Fibroblast of upper back skin (primary cell): ENCODE measurements at places on chromosomes 2 and 18.

DNA sequence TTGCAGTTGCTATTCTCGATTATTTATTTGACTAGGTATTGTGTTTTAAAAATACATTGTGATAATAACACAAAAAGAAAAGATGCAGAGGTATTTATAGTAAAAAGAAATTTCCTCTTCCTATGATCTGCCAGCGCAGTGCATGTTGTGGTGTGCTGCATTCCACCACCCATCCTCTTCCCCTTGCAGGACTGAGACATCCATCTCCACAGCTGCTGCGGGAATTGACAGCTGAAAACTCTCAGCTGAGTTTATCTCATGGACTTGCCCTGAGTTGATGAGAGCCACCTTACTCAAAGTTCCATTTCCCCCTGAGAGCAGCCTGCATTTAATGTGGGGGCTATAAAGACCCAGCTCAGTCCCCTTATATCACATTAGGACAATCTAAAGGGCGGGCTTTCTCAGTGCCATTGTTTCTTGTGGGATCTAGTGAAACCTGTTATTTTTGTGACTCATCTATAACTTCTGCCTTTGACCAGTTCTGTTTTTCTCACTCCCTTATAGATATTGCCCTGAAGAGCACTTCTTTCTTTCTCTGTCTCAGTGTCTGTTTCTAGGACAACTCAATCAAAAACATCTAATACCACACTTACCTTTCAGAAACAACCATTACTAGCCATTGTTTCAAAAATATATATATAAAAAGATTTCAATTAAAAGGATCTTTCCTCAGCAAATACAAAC, 698.5 kb downstream of the NR4A2 start:
- no peak for DNase-seq

DNA sequence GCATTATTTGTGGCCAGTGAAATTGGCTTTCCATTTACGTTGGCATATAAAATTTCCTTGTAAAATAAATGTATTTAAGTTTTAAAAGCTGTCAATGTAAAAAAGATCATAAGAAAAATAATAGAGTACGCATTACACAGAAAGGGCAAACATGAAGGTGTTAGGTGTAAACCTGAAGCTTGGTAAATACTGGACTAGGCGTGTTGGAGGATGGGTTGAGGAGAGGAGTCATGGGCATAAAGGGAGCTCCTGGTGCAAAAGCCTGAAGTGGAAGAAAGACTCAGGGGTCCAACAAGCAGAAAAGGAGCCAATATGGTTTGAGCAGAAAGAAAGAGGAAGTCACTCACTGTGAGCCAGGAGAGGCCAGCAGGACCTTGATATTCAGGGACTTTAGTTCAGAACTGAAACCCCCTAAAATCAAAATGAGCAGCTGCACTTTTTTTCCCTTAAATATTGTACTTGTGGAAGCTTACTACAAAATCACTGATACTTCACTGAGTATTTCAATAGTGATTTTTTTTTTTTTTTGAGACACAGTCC, 24.4 kb downstream of the SP5 start:
- DNase-seq = no peak

- peak; percentile 76 for DNase-seq
Measured at GRCh38 chr2:54605836-54606235, 117.6 kb upstream of the EML6 start.

GRCh38 chr2:69269330-69269729, 117.7 kb downstream of the GFPT1 start:
- peak; percentile 35 for DNase-seq

DNA sequence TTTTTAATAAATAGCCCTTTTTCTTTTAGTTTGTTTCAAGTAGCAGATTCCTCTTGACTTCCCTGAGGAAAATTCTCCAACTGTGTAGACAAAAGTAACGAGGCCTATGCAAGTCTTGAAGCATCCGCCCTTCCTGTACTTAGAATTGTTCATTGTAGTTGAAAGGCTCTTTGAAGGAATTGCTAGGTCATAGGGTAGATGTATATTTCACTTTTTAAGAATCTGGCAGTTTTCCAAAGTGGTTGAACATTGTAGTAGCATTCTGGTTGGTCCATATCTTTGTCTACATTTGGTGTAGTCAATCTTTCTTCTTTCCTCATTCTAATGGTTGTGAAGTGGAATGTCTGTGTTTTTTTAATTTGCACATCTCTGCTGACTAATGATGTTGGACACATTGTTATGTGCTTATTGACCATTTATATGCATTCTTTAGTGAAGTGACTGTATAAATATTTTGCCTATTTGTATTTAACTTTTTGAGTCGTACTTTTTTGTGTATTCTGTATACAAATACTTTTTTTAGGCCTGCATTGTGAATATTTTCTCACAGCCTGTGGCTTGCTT, 5.6 kb upstream of the SERPINB11 start:
- peak; percentile 50 for DNase-seq

- peak; percentile 66 for DNase-seq
Measured at GRCh38 chr2:193837111-193837738, 1642.5 kb upstream of the TMEFF2 start.

DNA sequence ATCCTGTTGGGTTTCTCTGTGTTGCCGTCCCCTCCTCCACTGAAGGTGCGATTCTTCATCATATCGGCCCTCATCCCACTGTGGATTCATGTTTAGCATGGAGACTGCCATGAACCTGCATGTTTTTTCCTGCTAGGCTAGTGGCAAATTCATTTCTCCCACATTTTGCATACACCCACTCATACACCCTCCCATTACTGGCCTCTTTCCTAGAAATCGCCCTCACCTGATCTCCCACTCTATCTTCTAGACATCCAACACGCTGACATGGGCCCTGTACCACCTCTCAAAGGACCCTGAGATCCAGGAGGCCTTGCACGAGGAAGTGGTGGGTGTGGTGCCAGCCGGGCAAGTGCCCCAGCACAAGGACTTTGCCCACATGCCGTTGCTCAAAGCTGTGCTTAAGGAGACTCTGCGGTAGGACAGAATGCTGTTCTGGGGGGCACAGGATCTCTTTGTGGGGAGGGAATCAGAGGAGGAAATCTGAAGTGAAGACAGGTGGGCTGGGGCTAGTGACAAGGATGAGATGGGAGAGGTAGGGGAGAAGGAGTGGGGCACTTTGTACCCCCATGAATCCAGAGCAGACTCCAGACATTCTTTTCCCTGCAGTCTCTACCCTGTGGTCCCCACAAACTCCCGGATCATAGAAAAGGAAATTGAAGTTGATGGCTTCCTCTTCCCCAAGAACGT, 17.7 kb downstream of the PRKAG3 start:
- DNase-seq = no peak

DNA sequence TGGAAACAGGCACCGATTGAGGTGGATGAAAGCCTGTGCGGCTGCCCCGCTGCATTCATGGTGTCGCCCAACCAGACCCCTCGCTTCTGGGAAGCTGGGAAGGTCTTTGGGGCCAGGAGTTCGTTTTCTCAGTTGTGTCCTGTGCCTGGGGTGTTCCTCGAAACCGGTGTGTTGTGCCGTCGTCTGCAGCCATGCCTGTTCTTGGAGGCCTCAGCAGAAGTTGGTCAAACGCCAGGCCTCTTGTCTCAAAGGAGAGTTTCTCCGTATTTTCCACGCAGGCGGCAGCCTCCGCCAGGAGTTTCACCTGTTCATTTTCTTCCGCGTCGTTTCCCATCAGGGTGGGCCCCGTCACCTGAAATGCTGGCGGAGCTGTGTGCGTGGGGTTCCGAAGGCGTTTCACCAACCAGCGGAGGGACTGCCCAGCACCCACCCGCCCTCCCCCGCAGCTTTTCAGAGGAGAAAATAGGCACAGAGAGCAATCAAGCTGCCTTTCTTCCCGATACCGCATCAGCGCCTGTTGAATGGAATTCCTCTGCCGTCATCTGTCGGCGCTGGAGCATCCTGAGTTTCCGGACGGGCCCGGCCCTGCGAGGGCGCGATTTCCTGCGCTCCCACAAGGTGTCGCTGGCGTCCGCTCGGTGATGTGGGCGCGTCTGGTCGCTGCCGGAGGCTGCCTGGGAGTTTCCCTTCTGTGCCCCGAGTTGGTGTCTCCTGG, 17.0 kb upstream of the NFATC1 start:
- DNase-seq = peak; percentile 69

DNA sequence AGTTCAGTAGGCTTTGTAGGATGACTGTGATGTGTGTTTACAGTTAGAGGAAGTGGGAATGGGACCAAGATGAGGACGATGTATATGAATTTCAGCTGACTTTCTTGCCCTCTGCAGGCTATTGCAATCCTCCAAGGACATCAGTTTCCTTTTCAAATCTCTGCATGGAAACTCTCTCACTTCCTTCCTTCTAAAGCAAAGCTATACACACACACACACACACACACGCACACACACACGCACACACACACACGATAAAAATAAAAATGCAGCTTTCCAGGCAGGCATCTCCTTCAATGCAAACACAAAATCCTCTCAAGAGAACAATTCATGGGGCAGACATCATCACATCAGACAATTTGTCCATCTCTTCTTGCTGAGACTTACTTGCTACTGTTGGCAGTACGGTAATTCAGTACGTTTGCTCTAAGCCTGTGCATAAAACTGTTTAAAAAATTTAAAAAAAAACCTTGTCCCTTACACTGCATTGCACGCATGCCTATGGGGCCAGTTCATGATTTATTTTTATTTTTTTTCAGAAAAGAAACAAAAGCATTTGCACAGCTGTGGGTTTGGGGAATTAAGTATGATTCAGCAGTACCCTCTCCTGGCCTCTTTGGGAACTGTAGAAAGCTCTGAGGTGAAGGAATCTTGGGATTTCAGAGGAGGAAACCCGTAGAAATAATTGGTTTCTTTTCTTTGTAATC, 27.1 kb upstream of the ICOS start:
- peak; percentile 65 for DNase-seq

GRCh38 chr18:49139766-49140165, 189.0 kb upstream of the SMAD7 start:
- no peak for DNase-seq

DNA sequence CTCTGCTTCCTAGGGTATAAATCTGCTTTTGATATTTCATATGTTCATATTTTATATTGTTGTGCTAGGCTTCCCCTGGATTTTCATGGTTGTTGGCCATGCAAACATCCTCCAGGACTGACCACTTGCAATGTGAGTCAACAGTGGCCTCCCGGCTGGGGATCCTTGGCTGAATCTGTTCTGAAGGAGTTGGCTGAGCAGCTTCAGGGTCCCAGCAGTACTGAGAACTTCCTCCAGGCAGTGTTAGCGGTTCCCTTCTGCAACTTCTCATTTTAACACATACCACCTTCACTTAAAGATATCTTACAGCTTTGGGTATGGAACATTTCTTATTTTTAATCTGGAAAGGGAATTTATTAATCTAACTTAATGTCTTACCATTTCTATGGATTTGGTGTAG, 122.1 kb downstream of the DTNB start:
- no peak for DNase-seq

- no peak for DNase-seq
Measured at GRCh38 chr2:20616341-20616871, 34.5 kb downstream of the HS1BP3 start.

GRCh38 chr18:42736074-42736473, 379.4 kb downstream of the RIT2 start:
- no peak for DNase-seq

DNA sequence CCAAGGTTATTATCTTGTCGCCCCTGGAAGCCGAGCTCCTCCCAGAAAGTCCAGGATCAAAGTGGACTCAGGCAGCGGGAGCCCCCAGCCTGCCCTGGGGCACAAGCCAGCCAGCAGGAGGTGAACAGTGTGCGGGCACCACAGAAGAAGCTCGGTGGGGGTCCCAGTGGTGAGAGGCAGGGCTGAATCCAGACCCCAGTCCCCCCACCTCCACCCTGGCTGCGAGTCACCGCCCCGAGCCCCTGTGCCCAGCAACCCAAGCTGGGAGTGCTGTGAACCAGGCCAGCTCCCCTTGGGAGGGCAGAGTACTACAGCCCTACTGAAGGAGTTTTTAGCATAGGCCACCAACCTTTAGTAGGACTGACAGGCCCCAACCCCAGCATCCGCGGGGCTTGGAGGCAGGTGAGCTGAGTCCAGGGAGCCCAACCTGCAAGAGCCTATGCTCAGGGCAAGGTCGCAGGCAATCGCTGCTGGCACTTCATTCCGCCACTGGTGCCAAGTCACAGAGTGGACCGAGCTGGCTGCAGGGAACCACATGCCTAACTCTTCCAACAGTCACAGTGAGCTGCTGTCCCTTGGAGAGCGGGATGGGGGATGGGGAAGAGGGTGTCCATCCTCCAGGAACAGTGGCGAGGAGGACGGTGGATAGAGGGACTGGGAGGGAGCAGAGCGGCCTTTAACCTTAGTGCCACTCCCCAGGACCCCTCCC, 3.0 kb downstream of the PIEZO2 start:
- no peak for DNase-seq

- DNase-seq = peak; percentile 70
Measured at GRCh38 chr18:7921938-7922587, 354.9 kb downstream of the PTPRM start.

- no peak for DNase-seq
Measured at GRCh38 chr2:51068237-51068636, 36.3 kb upstream of the NRXN1 start.

DNA sequence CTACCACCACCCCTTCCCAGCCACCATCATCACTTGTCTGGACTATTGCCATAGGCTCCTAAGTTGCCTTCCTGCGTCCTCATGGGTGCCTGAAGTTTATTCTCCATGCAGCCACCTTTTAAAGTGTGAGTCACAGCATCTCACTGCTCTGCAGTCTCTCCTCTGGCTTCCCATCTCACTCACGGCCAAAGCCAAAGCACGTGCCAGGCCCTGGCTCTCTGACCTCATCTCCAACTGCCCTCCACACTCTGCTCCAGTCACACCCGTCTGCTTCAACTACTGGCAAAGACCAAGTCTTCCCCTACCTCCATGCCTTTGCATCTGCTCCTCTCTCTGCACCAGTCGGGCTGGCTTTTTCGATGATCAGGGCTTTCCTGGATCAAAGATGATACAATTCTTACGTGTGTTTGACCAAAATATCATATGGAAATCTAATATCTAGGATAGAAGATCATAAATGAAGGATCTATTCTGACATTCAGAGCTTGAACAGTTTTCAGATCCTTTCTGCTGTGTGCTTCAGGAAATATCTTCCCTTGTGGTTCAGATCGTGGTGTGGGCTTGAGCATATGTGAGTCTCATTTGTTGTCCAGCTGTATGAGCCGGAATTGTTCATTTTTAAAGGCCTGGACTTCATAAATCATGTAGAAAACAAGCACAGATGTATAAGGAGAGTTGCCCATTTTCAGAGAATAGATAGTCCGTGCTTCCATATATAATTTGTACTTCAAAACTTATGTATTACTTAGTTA, 175.6 kb downstream of the PRKCE start:
- DNase-seq = peak; percentile 49

GRCh38 chr2:206798000-206798399, 32.6 kb downstream of the FASTKD2 start:
- DNase-seq = no peak

GRCh38 chr2:51484605-51485004, 452.7 kb upstream of the NRXN1 start:
- no peak for DNase-seq

- no peak for DNase-seq
Measured at GRCh38 chr2:74387346-74387745, 7.2 kb upstream of the DCTN1 start.
